Prostate gland (tissue), 2 donors: ENCODE measurements at places on chromosomes 7 and 10. TPM values are rescaled to one million over a fixed set of nuclear protein-coding genes. Genes with fewer than 3 reads are reported as not detected.

ZNF365 gene
- total RNA-seq: 3.5 TPM

CALML5 gene
- 0.46 TPM for total RNA-seq

PHKG1 gene
- total RNA-seq: 0.82 TPM

UBE2D4 gene
- 17.3 TPM for total RNA-seq

PNLIP gene
- total RNA-seq: not detected

TAC1 gene
- 0.50 TPM for total RNA-seq

TLX1 gene
- total RNA-seq: 0.34 TPM

EBF3 gene
- 1.5 TPM for total RNA-seq

NAT16 gene
- total RNA-seq: not detected

NRCAM gene
- 1.1 TPM for total RNA-seq

TAS2R4 gene
- total RNA-seq: 0.87 TPM

NPY gene
- 2,513 TPM for total RNA-seq

HOXA5 gene
- total RNA-seq: 12.9 TPM

EEPD1 gene
- 21.9 TPM for total RNA-seq

C10orf62 gene
- total RNA-seq: 14.0 TPM

SCART1 gene
- total RNA-seq: 2.2 TPM

MSMB gene
- total RNA-seq: 2,749 TPM

HOXA6 gene
- 6.9 TPM for total RNA-seq

TACR2 gene
- 0.77 TPM for total RNA-seq

ADRA2A gene
- total RNA-seq: 12.3 TPM
